ENCODE measurements at places on chromosomes 12 and 14. TPM values are rescaled to one million over a fixed set of nuclear protein-coding genes. Genes with fewer than 3 reads are reported as not detected.

DDN gene
- 0.65 TPM for total RNA-seq

RPS6KL1 gene
- total RNA-seq: 14.7 TPM

BATF gene
- 2.9 TPM for total RNA-seq

SERPINA5 gene
- total RNA-seq: 0.19 TPM

CCDC196 gene
- total RNA-seq: not detected

ACSM4 gene
- total RNA-seq: not detected

GDF11 gene
- 6.8 TPM for total RNA-seq

FOXG1 gene
- not detected for total RNA-seq

RNF212B gene
- total RNA-seq: not detected

TAS2R8 gene
- not detected for total RNA-seq

MYO1H gene
- total RNA-seq: not detected

ANO4 gene
- total RNA-seq: not detected

TMEM63C gene
- not detected for total RNA-seq

MYH6 gene
- total RNA-seq: not detected

CCDC197 gene
- not detected for total RNA-seq

PPP2R5C gene
- total RNA-seq: 86.5 TPM

CCDC85C gene
- 36.3 TPM for total RNA-seq

LUM gene
- 1.2 TPM for total RNA-seq

ZNF385A gene
- 0.67 TPM for total RNA-seq

OR11H7 gene
- not detected for total RNA-seq

SMOC1 gene
- total RNA-seq: 3.3 TPM

AMDHD1 gene
- total RNA-seq: not detected

SRRM4 gene
- total RNA-seq: not detected

GPR162 gene
- 3.4 TPM for total RNA-seq

OR6C75 gene
- not detected for total RNA-seq

RAD9B gene
- 0.19 TPM for total RNA-seq

DTX1 gene
- total RNA-seq: not detected

HOXC12 gene
- total RNA-seq: not detected

GZMH gene
- not detected for total RNA-seq

AHNAK2 gene
- 76.0 TPM for total RNA-seq

KCNH3 gene
- not detected for total RNA-seq

GSG1 gene
- total RNA-seq: not detected

TAS2R43 gene
- 1.3 TPM for total RNA-seq

KRT80 gene
- 7.2 TPM for total RNA-seq

CEBPE gene
- not detected for total RNA-seq

CBLN3 gene
- total RNA-seq: 1.2 TPM

SYT1 gene
- 2.9 TPM for total RNA-seq

DCN gene
- total RNA-seq: 1.4 TPM

CLMN gene
- 4.2 TPM for total RNA-seq

AMN gene
- 0.10 TPM for total RNA-seq

MANSC4 gene
- total RNA-seq: not detected

CCT2 gene
- total RNA-seq: 272 TPM

FAM186B gene
- total RNA-seq: 0.65 TPM

CLEC4C gene
- not detected for total RNA-seq

KRT83 gene
- not detected for total RNA-seq

B4GALNT1 gene
- total RNA-seq: not detected

OR10P1 gene
- not detected for total RNA-seq

SCNN1A gene
- 0.65 TPM for total RNA-seq

CLEC1A gene
- total RNA-seq: 38.3 TPM

DHRS2 gene
- total RNA-seq: 0.38 TPM

EGLN3 gene
- 5.2 TPM for total RNA-seq

MSI1 gene
- not detected for total RNA-seq

GPR135 gene
- 2.3 TPM for total RNA-seq

KLRK1 gene
- not detected for total RNA-seq
